ENCODE measurements at places on chromosomes 3 and 15.

GRCh38 chr3:111961461-111962164 lies 17.2 kb upstream of the ABHD10 start:
- no peak for DNase-seq

DNA sequence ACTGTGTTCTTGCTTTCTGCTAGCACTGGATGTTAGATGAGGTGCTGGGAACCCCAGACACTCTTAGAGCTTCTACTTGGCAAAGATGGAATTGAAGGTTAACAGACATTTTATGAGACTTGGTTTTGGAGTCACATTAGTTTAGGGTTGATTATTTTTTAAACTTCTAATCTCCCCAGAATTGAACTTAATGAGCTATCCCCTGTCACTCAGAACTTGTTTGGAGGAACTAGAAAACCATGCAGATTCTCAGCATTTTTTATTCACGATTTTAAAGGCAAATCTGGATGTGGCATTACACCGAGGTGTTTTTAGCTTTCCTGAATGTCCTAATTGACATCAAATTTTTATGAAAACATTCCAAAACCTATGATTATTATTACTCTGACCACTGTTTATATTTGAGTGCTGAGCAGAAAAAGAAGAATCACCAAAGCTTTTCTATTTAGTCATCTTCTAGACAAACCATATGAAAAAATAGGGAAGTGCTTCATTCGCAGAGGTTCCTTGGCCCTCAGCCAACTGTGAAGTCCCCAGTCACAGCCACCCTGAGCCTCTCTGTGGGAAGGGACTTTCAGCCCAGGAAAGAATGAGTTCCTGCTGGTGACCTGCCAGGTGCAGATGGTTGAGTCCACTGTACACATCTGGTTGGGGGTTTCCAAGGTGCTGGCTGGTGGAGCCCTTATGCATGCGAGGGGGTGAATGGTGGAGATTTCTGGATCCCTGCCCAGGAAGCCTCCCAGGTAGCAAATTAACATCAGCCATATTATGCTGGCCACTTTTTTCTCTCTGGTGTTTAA lies 196.0 kb upstream of the TOPAZ1 start:
- peak; percentile 17 for DNase-seq

DNA sequence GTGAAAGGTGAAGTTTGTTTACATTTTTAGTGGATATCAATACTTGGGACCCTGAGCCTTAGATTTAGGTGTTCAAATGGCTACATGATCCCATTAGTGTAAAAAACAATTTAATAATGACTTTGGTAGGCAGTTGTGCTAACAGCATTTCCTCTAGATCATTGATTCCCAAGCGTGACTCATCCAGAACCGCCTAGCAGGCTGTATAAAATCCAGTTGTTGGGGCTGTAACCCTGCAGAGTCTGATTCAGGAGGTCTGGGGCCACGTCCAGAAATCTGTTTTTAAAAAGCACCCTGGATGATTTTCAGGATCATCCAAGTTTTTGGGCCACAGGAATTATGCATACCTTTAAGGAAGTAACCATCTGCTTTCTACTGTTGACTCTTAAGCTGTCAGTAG lies 156.4 kb downstream of the TP63 start:
- no peak for DNase-seq

- DNase-seq: no peak
Measured at GRCh38 chr3:188746291-188746783, 425.4 kb upstream of the TPRG1 start.

- DNase-seq: no peak
Measured at GRCh38 chr15:48792408-48792807, 18.5 kb downstream of the CEP152 start.

DNA sequence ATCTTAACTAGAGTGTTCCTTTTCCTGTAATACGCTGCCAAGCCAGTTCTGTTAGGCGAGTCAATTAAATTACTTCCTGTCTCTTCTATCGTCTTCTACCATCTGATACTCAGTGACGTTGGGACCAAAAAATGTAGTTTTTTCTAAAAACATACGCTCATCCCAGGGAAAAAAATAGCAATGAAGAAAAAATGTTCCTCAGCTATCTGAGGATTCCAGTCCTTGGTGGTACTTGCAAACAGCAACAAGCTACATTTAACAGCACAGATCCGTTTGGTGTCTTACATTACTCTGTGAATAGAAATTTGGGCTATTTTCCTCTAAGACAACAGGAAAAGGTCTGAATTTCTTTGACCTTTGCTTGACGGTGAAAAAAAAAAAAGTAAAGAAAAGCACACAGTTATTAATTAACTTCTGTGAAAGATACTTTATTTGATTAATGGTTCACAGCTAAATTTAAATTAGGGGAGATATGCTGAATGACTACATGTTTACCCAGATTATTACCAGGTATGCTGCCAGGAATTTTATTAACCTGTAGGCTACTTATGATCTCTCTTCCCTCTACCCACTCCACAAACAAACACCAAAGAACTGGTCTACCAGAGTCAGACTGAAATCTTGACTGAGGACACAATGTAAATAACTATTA lies 254.4 kb upstream of the ZPLD1 start:
- DNase-seq: peak; percentile 6

DNA sequence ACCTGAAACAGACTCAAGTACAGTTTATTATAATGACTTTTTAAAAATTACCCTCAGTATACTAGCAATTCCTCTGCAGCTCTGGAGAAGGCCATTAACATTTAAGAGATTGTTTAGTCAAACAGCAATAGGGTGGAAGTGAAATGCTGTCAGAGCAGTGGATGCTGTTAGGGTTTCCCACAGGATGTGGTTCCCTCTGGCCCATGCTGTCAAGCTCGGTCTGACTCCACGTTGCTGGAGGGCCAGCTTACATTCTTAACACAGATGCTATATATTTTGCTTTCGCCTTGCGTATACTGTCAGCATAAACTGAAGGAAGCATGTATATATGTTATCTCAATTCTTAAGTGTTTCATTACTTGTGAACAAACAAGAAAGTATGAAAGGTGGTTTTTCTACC lies 231.1 kb upstream of the COL8A1 start:
- DNase-seq: no peak

GRCh38 chr15:95973566-95974256 lies 356.8 kb upstream of the NR2F2 start:
- DNase-seq: no peak

GRCh38 chr15:81000624-81001151 lies at the start of gene TLNRD1:
TSS of gene TLNRD1 (plus strand) at chr15:81000923. CDS start at chr15:81002272, 1,349 bp downstream.
- peak; percentile 88 for DNase-seq

DNA sequence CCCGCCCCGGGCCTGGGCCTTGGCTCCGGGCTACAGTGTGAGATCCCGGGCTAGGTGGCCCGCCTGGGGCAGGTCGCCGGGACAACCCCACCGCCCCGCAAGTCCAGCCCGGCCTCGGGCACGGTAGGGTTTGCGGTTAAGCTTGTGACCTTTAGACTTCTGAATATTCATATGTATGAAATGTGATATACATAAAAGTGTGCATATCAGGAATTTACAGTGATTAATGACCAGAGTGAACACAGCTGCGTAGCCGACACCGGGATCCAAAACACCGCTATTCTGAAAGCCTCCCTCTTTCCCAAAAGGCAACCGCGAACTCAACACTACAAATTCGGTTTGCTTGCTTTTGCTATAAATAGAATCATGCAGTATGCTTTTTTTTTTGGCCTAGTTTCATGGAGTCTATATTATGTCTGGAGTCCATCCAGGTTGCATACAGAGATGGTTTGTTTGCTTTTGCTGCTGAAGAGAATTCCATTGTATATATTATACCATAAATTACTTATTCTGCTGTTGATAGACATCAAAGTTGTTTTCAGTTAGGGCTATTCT lies 636 bp upstream of the SNRPA1 start:
- DNase-seq: no peak

DNA sequence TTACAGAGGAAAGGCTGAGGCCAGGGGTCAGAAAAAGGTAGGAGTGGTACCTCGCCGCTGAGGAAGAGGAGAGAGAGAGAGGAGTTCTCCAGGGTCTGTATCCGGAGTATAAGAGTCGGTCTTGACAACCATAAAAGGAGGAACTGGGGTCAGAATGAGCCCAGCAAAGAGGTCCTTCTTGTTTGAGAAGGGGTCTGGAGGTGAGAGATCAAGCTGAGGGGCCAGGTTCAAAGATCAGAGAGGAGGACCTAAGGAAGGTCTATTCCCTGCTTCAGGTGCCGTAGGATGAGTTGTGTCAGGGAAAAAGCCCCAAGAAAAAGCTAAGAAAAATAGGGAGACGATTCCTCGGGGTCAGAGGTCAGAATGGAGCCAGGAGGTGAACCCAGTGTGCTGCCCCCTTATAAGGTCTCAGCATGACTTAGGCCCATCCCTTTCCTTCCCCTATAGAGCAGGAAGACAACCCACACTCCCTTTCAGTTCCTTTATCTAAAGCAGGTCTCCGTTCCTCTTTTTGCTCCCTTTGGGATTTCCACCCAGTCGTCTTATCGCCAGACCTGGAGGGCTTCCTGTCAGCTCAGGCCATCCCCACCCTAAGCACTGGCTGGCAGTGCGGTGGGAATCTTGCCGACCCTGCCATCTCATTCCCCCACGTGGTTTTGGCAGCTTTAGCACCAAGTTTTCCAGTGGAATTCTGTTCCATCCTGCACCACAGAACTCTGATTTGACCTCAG lies 651 bp downstream of the MTMR14 start:
- DNase-seq: peak; percentile 14

- DNase-seq: no peak
Measured at GRCh38 chr3:45187694-45188141, 38.4 kb downstream of the TMEM158 start.

- DNase-seq: no peak
Measured at GRCh38 chr15:79432345-79433275, 474 bp downstream of the MINAR1 start.
